ENCODE measurements at places on chromosomes 12 and 14. TPM values are rescaled to one million over a fixed set of nuclear protein-coding genes. Genes with fewer than 3 reads are reported as not detected.

DNA sequence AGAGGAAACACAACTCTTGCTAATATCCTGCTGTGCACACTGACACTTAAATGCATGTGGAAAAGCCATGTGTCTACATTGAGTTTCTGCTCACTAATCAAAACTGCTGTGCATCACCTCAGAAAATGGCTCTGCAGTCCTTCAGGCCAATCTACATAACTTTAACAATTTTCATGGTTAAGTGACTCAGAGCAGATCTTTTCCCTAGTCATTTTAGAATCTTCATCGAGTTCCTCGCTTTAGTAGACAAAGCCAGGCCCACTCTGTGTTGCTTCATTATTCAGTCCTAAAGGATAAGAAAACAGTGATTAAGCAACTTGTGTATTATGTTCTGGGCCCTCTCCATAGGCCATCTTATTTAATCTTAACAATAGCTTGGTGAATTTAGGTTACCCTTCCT, 250.0 kb downstream of the KCNC2 start:
- no peak for DNase-seq

The FAM234B gene
- 6.5 TPM for total RNA-seq

DNA sequence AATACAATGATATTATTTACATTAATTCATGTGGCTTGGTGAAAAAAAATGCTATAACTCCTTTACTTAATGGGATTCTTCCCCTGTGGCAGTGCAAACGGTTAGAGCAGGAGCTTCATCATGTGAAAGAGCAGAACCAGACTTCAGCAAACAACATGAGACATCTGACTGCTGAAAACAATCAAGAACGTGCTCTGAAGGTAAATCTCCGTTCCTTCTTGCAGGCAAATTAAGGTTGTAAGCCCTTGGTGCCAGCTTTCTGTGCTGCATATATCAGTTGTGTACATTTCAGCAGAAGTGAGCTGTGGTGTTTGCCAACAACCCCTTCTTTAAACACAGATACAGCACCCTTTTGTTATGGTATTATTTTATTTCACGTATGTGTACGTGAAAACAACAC, 171.7 kb downstream of the MIPOL1 start:
- DNase-seq: no peak

The SOAT2 gene
- total RNA-seq: not detected

The METAP2 gene
- 47.5 TPM for total RNA-seq

DNA sequence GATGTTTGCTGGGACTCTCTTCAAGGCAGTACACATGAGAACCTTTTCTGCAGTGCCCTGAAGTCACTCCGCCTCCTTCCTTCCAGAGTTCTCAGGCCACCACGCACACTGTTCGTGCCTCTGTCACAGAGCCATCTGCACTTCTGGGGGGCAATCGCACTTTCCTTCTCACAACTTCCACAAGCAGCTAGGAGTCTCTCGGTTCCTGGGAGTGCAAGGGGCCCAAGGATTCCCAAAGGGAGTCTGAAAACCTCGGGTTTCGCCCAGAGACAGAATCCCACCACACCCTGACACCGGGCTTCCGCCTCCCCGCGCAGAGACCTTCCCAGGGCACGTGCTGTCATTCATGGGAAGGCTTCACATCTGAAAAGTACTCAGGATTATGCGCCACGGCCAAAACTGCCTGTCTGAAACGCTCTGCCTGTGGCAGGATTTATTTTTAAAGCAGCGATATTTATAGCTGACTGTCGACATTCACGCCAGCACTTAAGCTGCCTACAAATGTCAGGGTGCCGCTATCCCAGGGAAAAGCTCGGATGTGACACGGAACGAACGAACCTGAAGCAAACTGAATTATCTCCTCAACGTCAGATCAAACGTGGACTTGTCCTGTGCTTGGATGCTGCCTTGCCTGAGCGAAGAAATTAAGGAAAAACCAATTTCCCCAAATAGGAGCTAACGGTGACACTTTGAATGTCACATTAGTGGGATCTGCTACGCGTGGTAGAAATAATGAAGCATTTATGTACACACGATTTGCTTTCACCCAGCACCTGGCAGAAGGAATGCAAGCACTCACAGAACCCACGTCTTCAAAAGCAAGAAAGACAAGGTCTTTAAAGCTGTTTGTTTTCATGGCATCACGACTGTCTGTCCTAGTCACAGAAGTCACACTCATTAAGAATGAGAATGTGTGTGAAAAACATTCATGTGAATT, 154.0 kb downstream of the PIWIL1 start:
- DNase-seq: no peak

GRCh38 chr12:51921017-51921725, 13.9 kb downstream of the ACVRL1 start:
- DNase-seq: no peak

DNA sequence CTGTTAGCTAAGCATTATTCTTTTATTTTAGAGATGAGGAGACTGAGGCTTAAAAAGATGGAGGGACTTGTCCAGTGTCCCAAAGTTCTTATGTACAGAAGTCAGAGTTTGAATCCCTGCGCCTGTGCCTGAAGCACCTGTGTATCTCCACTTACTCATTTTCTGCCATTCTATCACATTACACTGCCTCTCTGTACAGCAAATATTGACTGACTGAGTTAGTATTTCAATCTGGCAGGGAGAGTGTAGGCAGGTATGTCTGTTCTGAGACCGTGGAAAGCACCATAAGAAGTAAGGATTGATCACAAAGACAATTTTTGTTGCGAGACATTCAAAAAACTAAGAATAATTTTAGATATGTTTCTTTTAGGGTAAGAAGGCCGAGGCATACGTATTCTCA, 162.7 kb downstream of the KITLG start:
- no peak for DNase-seq

The ESRRB gene
- total RNA-seq: not detected

DNA sequence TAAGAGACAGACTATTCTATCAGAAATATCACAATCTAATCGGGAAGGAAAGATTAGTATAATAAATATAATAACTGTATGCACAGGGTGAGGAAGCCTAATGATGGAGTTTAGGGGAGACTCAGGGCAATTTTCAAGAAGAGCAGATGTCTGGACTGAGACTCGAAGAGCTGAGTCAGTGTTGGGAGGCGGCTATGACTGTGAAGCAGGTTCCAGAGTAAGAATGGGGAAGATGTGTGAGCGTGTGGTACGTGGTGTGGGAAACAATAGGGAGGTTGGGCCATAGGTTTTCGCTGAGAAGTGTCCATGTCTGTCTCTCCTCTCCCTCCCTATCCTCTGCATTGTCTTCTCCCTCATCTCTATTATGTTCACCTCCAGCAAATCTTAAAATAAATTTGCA, 85.6 kb downstream of the LMO3 start:
- no peak for DNase-seq

DNA sequence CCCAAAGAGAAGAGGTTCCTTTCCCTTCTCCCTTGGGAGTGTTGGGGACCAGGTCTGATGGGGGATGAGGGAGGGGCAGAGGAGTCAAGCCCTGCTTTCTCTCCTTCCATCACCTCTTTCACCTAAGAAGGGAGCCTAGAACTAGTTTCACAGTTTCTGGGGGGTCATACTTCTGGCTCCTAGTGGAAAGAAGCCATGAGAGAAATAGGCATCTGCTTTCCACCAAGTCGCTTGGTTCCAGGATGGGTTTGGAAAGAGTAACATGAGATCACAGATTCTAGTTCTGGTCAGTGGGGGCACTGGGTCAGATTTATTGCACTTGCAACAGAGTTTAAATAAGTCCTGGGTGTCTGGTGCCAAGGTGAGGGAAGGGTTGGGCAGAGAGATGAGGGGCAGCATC, 10.5 kb upstream of the ZNF385A start:
- no peak for DNase-seq

GRCh38 chr14:61125867-61126572, 145.0 kb downstream of the SLC38A6 start:
- peak; percentile 86 for DNase-seq

GRCh38 chr14:89628521-89628920, 211.5 kb upstream of the FOXN3 start:
- DNase-seq: no peak

DNA sequence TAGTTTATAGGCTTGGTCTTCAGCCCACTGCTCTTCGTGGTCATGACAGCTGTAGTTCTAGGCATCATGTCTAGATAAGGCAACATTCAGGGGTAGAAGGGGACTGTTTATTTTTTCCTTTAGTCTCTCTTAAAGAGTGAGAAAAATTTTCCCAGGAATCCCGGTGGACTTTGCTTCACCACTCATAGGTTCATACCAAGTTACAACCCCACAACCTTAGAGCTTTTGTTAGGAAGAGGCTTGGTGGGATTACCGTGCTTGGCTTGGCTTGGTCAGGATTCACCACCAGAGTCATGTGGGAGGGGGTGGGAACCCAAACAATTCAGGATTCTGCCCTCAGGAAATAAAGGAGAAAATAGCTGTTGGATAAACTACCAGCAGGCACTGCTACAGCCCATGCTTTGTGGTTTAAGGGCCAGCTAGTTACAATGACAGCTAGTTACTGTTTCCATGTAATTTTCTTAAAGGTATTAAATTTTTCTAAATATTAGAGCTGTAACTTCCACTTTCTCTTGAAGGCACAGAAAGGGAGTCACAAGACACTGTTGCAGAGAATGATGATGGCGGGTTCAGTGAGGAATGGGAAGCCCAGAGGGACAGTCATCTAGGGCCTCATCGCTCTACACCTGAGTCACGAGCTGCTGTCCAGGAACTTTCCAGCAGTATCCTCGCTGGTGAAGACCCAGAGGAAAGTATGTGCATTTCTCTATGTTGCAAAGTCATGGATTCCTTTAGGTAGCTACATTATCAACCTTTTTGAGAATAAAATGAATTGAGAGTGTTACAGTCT, 25.9 kb upstream of the PAPLN start:
- DNase-seq: peak; percentile 33

DNA sequence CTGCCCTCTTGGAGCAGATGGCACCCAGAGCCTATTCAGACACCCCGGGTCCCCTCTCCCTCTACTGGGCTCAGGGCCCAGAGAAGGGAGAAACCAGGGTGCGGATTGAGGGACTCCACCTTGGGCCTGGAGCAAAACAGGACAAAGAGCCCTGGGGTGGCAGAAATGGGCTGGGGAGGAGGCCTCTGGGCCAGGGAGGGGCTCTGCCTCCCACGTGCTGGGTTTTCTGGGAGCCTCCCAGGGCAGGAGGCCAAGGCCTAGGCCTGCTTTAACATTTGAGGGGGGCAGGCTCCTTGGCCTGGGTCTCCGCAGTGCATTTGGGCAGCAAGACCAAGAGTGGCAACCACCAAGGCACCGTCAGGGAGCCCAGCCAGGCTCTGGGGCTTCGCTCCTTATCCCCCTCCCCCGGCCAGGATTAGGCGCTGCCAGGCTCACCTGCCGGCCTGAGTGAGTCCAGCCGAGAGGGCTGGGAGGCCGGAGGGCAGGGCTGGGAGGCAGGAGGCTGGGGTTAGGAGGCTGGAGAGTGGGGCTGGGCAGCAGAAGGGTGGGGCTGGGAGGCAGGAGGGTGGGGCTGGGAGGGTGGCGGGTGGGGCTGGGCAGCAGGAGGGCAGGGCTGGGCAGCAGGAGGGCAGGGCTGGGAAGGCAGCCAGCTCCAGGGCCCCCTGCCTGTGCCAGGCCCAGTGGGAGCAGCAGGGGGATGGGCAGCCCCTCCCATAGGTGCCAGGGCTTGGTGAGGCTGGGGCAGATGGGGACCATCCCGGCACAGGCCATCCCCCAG, 101.8 kb upstream of the EIF5 start:
- DNase-seq: no peak

The TMBIM4 gene
- total RNA-seq: 49.3 TPM

DNA sequence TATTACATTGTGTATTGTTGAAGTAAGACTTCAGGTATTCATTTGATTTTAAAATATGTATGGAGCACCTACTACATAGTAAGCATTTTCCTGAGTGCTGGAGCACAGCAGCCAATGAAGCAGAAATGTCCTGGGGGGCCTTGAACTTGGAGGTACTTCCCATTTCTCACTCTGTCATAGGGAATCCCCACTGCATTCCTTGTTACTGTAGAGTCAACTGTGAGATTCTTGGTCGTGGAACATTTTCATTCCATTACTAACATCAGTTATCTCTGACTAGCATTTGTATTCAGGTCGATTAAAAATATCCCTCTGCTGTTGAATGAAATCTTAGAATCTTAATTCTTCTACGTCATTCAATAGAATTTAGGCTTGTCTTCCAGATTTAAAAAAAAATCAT, 66.7 kb downstream of the PDE3A start:
- DNase-seq: peak; percentile 28

- DNase-seq: no peak
These were observed 195.7 kb downstream of the ANO6 start for GRCh38 chr12:45411626-45412025.
